Heart left ventricle (tissue), 16 donors: ENCODE measurements at places on chromosomes 16 and 17.

GRCh38 chr16:55015181-55015913 is 84.7 kb downstream of the IRX5 start:
- DNase-seq: no peak

DNA sequence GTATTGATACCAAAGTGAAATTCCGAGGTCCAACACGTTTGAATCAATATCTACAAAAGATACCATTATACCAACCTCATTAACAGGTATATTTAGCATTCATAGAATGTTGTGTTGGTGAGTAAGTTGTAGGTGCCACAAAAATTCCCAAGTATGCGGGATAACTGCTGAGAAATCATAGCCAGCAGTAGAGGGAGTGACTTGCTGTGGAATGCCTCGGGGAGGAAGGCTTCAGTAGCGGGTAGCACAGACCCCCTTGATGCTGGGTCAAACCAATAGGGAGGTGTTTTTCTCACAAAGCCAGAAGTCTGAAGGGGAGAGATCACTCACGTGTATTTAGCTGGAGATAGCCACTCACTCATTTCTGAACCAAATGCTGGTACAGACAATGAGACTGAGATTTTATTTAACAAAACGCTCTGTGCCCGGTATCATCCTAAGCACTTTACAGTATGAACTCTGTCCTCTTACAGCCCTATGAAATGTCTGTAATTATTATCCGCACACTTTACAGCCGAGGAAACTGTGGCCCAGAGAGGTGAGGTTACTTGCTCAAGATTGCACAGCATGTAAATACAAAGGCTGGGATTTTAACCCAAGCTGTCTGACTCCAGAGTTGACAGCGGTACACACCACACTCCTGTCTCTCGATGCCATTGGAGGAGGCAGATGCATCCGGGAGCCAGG is 23.1 kb downstream of the HSBP1 start:
- no peak for DNase-seq

DNA sequence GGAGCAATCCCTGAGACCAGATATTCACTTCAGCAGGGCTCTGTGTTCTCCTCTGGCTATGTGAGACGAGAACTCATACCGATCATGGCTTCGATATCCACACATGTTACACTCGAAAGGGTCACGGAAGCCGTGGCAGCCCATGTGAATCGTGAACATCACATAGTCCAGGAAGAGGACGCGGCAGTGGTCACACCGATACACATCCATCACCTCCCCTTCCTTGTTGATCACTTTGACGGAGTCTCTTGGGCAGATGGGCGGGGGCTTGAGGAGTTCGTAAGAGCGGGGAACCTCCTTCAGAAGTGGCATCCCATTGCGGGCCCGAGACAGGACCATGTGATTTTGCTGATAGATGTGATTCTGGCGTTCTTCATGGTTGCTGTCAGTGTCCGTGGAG is 28.0 kb downstream of the GRB7 start:
- no peak for DNase-seq

DNA sequence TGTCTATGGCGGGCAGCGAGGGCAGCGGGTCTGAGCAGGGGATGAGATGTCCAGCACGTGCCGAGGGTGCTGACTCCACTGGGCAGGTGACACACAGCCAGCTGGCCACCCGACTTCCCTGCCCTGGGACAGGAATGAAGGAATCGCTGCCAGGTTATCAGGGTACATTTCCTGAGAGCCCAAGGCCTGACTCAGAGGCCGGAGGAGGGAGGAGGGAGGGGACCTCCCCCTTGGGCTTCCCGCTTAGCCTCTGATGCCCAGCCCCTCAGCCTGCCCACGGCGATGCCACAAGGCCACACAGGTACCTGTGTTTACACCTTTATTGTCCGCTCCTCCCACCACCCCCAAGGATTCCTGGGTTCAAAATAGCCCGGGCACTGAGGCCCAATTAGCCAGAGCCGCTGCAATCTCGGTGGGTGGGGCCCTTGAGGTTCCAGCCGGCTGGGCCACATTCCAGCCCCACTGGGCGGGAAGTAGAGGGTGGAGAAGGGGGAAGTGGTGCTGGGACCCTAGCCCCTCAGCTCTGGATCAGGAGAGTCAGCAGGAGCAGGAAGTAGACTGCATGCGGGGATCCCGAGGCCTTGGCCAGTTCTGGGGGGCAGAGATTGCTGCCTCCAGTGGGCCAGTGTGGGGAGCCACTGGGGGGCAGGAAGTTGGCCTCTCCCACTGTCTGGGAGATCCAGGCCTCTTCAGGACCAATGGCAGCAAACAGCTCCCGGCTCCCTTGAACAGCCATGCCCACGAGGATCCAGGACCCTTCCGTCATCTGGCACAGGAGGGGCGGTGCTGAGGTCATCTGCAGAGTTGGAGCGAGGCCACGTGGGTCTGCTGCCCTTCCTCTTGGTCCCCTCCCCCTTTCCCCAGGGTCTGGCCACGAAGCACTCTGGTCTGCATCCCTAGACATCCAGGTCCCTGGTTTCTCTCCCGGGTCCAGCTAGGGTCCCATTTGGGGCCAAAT is 3.4 kb upstream of the PRSS8 start:
- DNase-seq: peak; percentile 71

DNA sequence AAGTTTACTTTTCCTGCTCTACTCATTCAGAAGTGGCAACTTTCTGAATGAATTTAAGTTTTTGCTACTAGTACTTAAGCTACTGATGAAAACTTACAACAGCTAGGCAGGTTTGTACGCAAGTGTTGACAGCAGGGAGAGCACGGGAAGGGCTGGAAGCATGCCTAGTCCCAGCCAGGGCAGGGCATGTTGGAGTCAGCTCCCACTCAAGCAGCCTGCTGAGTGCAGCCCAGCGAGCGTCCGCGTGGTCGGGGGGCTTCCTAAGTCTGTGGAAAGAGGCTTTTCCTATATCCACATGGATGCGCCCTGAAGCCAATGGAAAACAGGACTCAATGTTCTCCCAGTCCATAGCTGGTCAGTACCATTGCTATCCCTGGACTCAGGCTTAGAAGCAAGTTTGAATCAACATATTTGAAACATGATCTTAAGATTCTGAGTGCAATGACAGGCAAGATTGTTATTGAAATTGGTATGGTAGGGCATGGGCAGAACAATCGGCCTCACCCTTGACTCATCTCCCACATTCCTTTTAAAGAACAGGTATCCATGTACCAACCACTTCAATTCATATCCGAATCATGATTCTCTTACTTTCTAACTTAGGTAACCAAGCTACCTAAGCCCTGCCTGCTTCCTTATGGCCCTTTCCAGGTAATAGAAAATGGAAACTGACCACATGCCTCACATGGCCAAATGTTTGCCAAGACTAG is 22.5 kb downstream of the CYB5D2 start:
- no peak for DNase-seq
